ENCODE measurements at places on chromosomes 16 and 17.

DNA sequence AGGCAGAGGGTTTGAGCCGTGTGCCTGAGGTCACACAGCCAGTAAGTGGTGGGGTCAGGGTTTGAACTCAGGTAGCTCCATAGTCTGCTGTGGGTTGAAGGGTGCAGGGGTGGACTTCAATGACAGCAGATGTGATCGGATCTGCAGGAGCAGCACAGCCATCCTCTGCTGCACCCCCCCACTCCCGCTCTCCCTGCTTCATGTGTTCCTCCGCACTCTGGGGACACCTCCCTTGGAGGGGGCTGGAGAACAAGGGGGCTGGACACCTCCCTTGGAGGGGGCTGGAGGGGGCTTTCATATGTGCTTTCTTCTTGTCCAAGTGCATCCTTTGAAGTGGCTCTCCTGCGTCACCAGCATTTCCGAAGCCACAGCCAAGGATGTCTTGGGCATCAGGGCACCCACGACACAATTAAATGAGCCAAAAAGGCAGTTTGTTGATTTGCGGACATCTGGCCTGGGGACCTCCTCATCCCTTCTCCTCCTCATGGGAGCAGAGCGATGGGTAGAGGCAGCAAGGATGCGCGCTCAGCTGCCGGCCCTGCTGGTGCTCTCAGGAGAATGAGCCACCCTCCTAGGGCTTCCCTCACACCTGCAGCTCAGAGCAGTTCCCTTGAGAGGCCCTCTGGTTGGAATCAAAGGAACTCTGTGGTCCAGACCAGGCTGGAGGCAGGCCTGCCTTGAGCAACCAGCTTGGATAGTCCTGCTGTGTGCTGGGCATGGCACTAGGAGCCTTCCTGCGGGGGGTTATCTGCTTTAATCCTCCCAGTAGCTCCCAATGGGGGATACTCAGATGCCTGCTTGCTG lies 26.2 kb downstream of the WSCD1 start:
- DNase-seq: no peak

GRCh38 chr17:17681744-17682292 lies 560 bp downstream of the RAI1 start:
- DNase-seq: peak; percentile 41

DNA sequence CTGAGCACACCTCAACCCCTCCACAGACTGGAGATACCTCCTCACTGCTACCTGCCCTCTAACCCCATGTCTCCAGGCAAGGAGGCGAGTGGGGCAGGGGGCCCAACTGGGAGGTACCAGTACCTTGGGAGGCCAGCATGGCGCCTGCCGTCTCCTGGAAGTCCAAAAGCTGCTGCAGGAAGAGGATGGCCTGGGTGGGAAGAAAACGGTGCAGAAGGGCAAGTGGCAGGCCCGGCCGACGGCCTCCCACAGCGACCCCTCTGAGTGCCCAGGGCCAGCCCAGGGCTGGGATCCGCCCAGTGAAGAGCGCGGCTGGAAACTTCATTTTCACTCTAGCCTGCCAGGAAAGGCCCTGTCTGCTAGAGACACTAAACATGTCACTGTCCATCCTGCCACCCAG lies 8.5 kb downstream of the ZACN start:
- DNase-seq: no peak

DNA sequence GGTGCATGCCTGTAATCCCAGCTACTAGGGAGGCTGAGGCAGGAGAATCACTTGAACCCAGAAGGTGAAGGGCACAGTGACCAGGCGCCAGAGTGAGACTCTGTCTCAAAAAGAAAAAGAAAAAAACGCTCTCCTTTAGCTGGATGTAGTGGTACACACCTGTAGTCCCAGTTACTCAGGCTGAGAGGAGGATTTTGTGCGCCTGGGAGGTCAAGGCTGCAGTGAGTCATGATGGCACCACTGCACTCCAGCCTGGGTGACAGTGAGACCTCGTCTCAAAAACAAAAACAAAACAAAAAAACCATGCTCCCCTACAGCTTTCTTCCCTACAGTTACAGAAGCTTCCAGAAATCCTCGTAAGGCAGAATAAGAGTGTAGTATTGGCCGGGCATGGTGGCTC lies 33.1 kb upstream of the ST6GALNAC1 start:
- DNase-seq: no peak

- DNase-seq: no peak
Observed at GRCh38 chr16:85926370-85926769, 27.4 kb downstream of the IRF8 start.

DNA sequence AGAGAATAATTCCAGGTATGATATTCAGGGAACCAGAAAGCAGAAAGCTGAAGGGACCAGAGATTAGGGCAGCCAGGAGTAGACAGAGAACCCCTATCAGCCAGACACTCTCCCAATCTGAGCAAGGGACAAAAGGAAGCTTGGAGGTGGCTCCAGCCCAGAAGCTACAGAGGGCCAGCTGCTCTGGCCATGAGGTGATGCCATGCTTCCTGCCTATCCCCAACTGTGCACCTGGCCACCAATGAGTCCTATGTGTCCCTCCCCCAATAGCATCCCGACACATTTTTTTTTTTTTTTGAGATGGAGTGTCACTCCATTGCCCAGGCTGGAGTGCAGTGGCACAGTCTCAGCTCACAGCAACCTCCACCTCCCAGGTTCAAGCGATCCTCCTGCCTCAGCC lies 30.0 kb downstream of the NSMCE1 start:
- DNase-seq: no peak

DNA sequence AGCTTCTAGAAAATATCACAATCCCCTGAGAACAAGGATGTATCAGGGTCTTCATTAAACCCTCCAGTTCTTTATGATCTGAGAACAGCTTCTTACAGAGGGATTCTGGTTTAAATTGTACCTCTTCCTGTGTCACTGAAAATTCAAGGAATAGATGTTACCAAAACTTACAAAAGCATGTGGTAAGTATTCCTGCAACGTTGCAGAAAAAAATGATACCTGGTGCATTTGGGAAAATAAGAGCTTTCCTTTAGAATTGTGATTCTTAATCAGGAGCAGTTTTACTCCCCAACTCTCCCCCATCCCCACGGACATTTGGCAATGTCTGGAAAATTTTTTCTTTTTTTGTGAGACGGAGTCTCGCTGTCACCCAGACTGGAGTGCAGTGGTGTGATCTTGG lies 7.3 kb downstream of the SLFN14 start:
- no peak for DNase-seq

GRCh38 chr16:73177729-73178295 lies 129.9 kb upstream of the ZFHX3 start:
- DNase-seq: no peak

GRCh38 chr16:78768718-78769117 lies 669.3 kb downstream of the WWOX start:
- no peak for DNase-seq

GRCh38 chr17:72687886-72688285 lies 404.6 kb downstream of the SLC39A11 start:
- DNase-seq: peak; percentile 32

DNA sequence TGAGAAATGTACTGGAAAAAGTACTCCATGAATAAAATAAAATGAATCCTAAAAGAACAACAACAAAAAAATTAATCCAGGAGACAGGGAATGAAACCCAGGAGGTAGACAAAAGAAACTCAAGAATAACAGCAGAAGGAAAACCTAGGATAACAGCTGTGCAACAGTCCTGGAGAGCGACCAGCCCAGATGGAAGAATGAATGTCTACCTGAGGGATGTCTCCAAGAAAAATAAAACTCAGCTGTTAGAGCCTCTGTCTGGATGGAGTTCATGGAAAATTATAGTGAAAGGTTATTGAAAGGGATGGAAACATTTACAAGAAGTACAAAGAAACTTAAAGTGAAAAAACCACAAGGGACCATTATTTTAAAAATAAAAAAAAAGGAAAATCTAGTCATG lies 135.8 kb upstream of the CA10 start:
- DNase-seq: no peak

DNA sequence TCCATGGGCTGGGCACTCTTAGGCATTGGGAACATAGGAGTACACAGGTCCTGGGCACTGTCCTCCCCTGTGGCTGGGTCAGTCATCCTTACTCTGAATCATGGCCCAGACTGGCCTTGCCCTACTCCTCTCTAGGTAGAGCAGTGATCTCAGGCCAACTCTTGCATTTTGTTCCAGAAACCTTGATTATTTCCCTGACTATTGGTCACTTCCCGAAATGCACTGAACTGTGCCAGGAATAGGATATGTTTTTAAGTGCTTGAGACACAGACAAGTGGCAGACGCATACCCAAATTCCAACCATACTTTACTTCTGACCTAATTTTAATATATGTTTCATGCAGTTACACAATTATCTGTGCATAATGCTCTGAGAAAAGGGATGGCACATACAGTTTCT lies 10.3 kb downstream of the KRABD2 start:
- DNase-seq: no peak

GRCh38 chr16:75820672-75821071 lies 94.4 kb upstream of the CPHXL start:
- no peak for DNase-seq

- DNase-seq: no peak
Observed at GRCh38 chr17:68441070-68441770, 16.1 kb downstream of the WIPI1 start.

DNA sequence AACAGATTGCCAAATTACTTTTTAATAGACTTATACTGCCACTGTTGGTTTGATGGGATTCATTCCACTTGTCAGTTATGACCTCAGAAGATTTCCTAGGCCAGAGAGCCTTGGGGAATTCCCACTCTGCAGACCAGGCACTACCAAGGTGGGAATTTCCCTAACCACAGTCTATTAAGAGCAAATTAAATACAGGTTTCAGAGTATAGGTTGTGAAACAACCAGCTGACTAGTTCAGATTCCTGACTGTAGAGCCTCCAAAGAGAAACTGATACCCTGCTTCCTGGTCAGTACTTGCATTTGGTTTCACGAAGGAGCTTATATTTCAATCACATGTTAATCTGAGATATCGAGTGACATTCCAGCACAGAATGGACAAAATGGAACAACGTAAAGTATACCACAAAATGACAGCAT lies 186.5 kb downstream of the STX8 start:
- DNase-seq: no peak

GRCh38 chr16:9867176-9867575 lies 315.1 kb downstream of the GRIN2A start:
- DNase-seq: no peak

GRCh38 chr16:86100205-86101136 lies 201.5 kb downstream of the IRF8 start:
- no peak for DNase-seq

- no peak for DNase-seq
Observed at GRCh38 chr16:13154799-13155198, 253.4 kb downstream of the SHISA9 start.

GRCh38 chr17:40290629-40291280 lies 3.1 kb downstream of the CDC6 start:
- DNase-seq: no peak

- DNase-seq: no peak
Observed at GRCh38 chr16:51151961-51152663, 1.0 kb upstream of the SALL1 start.

- no peak for DNase-seq
Observed at GRCh38 chr16:3101841-3102470, 2.9 kb upstream of the ZSCAN10 start.

- DNase-seq: no peak
Observed at GRCh38 chr17:12282056-12282455, 261.4 kb downstream of the MAP2K4 start.
